ENCODE measurements at places on chromosomes 6 and 20.

GRCh38 chr6:90458353-90459224, 128.3 kb downstream of the MAP3K7 start:
- no peak for DNase-seq

GRCh38 chr6:45175272-45175671, 152.9 kb upstream of the RUNX2 start:
- no peak for DNase-seq

GRCh38 chr6:130602151-130602770, 224.9 kb upstream of the SMLR1 start:
- no peak for DNase-seq

GRCh38 chr6:34425132-34425497, 754 bp downstream of the RPS10 start:
- no peak for DNase-seq

Data from Kasumi-1 (cell line).